NB4 (cell line): ENCODE measurements at places on chromosomes 7 and 10.

GRCh38 chr10:105070249-105070648, 429.2 kb downstream of the SORCS3 start:
- DNase-seq, result no peak

- no peak for DNase-seq
Observed at GRCh38 chr10:109593682-109594081, 329.6 kb downstream of the XPNPEP1 start.

DNA sequence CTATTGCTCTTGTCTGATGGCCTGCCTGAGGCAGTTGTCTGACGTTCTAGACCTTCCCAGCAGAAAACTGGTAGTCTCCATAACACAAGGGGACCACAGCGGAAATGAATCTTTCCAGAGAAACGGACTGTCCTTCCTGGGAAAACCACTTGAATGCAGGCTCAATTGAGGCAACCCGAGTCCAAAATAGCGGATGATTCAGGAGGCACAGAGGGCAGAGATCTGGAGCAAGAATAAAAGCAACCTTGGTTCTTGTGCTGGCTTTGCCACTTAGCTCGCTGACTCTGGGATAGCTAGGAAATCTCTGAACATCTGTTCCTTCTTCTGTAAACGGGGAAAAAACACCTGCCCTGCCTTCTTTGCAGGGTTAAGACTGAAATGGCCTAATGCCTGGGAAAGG, 178.8 kb downstream of the NEURL1 start:
- no peak for DNase-seq

GRCh38 chr7:151310578-151310977, 31.0 kb upstream of the NUB1 start:
- peak; percentile 52 for DNase-seq

DNA sequence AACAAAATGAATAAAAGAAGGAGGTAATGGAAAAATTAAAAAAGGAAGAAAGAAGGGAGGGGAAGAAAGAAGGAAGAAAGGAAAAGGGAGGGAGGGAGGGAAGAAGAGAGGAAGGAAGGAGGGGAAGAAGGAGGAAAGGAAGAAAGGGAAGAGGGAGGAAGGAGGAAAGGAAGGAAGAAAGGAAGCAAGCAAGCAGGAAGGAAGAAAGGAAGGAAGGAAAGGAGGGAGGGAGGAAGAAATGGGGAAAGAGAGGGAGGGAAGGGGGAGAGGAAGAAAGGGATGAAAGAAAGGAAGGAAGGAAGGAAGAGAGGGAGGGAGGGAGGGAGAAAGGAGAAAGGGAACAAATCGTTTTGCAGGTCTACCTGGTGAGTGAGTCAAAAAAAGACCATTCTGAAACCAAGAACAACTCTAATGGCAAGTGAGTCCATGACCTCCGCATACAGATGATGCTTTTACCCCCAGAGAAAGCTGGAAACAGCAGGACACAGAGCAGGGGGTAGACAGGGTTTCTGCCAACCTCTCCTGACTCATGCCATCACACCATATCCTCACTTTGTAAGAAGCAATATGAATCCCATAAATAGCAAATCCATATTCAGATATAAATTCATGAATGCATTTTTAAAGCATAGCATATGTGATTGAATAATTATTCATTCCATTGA, 1112.9 kb upstream of the AUTS2 start:
- no peak for DNase-seq

DNA sequence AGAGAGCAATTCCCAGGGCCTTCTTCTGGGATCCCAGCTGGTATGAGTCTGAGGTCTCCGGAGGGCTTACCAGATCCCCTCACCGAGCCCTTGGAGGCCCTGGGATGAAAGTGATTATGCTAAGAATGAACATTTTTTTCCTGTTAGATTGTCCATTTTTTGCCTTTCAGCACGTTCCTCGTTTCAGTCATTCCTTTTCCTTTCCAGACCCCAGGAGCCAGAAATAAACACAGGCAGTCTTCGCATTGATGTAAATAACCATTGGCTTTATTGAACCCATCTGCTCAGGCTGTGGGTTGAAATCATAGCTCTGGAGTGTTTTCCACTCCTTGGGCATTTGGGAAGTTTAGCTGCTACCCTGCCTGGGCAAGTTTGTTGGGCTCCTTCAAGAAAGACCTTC, 320.9 kb upstream of the AUTS2 start:
- DNase-seq, result no peak
